ENCODE measurements at places on chromosomes 2 and 18. TPM values are rescaled to one million over a fixed set of nuclear protein-coding genes. Genes with fewer than 3 reads are reported as not detected.

ERMN gene
- total RNA-seq = 0.20 TPM

IL1F10 gene
- not detected for total RNA-seq

L3MBTL4 gene
- 0.75 TPM for total RNA-seq

ESCO1 gene
- total RNA-seq = 11.1 TPM

SMIM21 gene
- not detected for total RNA-seq

MTCL1 gene
- 4.7 TPM for total RNA-seq

RAD51AP2 gene
- 0.16 TPM for total RNA-seq

CYP27C1 gene
- not detected for total RNA-seq

ZNF892 gene
- 2.8 TPM for total RNA-seq

VAMP5 gene
- total RNA-seq = 186 TPM

MROH2A gene
- total RNA-seq = not detected

INHA gene
- total RNA-seq = 1.4 TPM

DCDC2C gene
- total RNA-seq = not detected

GPR75 gene
- 1.7 TPM for total RNA-seq

HNRNPA3 gene
- total RNA-seq = 57.7 TPM

B4GALT6 gene
- 11.9 TPM for total RNA-seq

SAG gene
- not detected for total RNA-seq

CCDC74A gene
- 2.7 TPM for total RNA-seq

CYP27A1 gene
- total RNA-seq = 10.1 TPM

POTEI gene
- not detected for total RNA-seq

HOXD11 gene
- total RNA-seq = not detected

ZNF396 gene
- 1.7 TPM for total RNA-seq

METTL8 gene
- total RNA-seq = 12.7 TPM

SH2D6 gene
- total RNA-seq = not detected

VWC2L gene
- total RNA-seq = not detected

PIEZO2 gene
- 0.06 TPM for total RNA-seq

RGPD4 gene
- not detected for total RNA-seq

RUFY4 gene
- total RNA-seq = not detected

SOCS6 gene
- total RNA-seq = 21.1 TPM

CAVIN2 gene
- total RNA-seq = 120 TPM

DNAH7 gene
- total RNA-seq = not detected

ST8SIA5 gene
- 5.1 TPM for total RNA-seq

VIT gene
- 34.9 TPM for total RNA-seq

TMEM37 gene
- 24.6 TPM for total RNA-seq

GULP1 gene
- total RNA-seq = 3.5 TPM

GKN2 gene
- not detected for total RNA-seq

AMER3 gene
- total RNA-seq = not detected

Measured in heart left ventricle (tissue), 16 donors.